ENCODE measurements at places on chromosomes 1 and 21.
A peak's percentile ranks its signal among the peaks of the same experiment; 100 is the strongest.

DNA sequence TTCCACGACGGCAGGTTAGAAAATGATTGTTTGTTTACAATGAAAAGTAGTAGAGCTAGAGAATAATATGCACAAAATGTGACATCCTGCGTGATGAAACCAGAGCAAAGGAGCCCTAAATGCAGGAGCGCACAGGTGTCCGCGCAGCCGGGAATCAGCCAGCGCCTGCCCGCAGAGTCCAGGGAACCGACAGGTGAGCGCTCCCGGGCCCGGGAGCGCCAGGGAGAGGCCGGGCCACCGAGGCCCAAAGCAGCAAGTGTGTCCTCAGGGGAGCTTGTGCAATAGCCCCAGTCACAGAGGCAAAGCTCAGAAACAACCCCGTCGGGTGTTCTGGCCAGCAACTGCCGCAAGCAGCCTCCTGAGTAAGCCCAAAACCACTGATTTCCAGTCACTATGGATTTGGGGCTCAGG lies 789 bp upstream of the GALE start:
- peak; percentile 28 for DNase-seq

DNA sequence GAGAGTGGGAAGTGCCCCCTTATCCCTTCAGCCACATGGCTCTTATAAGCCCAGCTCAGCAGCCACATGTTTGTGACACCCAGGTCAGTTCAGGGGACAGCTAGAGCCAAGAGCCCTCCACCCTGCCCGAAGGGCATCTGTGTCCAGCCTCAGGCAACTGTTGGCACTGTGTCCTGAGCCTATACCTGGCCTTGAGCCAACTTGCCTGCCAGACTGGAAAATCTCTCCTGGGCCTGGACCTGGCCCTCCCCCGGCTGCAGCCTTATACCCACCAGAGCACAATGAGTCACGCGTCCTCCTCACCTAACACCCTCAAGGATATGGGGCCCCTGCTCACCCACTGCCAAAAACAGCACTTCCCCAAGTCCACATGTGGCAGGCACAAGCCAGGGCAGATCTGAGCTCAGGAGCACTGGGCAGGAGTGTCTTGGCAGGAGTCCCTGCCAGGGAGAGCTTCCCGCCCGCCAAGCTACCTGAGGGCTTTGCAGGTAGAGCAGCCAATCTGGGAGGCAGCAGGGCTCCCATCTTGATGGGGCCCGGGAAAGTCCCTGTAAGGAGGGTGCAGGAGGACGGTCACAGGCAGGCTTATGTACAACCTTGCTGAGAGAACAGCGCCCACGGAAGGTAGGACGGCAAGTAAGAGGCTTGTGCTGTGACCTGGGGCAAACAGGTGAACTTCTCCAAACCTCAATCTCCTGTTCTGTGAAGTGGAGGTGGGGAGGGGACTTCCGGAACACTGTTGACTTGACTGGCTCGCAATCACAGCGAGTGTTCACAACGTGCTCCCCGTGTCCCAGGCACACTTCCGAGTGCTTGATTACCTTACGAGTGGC lies 19.8 kb upstream of the HSPG2 start:
- no peak for DNase-seq

DNA sequence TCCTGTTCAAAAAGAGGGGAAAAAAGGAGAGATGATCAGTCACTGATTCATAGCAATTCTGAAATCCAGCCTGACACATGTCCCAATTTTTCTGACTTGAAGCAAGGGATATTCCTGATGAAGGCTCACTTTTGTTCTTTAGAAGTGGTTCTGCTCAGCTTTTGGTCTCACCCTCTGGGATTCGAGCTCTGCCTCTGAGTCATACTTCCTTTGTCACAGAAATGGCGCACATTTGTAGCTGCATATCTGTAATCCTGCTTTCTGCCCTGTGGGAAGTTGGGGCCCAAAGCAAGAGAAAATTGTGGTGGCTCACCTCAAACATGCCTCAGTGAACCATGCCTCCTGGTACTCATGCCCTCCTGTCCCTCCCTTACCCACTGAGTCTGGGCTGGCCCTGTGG lies 22.3 kb upstream of the FAM78B start:
- DNase-seq, result no peak

DNA sequence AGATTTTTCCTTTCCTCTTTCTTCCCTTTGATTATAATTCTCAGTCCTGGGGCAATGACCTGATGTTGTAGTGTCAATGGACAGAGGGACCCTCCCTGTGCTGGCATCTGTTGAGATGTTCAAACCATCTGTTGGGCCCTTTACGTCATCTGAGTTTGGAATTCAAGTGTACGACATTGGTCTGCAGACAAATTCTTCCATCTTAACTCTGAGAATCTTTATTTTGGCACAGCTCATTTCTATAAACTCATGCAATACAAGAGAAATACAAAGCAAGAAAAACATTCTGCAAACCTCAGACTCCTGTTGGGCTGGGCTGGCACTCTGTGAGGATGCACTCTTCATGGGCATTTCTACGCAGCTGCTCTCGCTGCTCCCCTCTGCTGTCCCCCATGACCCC lies 54.2 kb downstream of the IFI44 start:
- no peak for DNase-seq

DNA sequence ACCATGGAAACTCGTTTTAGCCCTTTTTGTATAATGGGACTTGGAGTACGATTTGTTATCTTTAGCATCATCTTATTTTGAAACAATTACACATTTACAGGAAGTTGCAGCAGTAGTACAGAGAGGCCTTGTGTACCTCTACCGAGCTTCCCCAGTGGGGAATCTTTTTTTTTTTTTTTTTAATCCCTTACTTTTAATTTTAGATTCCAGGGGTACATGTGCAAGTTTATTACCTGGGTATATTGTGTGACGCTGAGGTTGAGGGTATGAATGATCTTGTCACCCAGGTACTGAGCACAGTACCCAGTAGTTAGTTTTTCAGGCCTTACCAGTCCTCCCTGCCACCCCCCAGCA lies 45.9 kb downstream of the HHAT start:
- DNase-seq, result no peak

- no peak for DNase-seq
Observed at GRCh38 chr1:246698466-246699094, 25.6 kb upstream of the SCCPDH start.

Data from NCI-H187 (cell line).